ENCODE measurements at places on chromosomes 1 and 21.

DNA sequence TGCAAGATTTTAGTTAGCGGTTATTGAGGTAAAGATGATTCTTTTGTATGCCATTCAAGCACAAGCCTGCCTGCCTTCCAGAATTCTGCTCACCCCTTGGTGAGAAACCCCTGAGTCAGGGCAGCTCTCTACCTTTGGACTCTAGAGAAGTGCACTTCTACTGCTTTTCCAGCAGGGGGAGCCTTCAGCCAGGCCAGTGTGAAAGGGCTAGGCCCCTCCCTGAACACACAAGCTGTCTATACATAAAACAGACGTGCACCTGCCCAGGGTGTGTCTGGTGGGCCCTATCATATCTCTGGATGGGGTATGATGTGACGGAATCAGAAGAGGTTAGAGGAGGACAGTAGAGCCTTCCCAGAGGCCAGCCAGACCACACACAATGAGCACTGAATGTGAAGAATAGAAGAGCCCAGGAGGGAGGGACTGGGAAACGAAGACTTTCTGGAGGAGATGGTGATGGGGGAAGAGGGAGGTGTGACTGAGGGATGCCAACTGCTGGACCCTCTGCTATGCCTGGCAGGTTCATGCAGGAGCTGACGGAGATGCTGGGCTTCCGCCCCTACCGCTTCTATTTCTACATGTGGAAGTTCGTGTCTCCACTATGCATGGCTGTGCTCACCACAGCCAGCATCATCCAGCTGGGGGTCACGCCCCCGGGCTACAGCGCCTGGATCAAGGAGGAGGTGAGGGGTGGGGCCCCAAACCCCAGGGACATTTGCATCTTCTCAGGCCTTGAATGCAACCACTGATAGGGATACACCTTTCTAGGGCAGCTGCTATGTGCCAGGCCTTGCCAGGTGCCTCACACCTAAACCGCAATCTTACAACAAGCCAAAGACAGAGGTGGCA, 13.0 kb upstream of the KCNC4 start:
- peak; percentile 19 for DNase-seq

DNA sequence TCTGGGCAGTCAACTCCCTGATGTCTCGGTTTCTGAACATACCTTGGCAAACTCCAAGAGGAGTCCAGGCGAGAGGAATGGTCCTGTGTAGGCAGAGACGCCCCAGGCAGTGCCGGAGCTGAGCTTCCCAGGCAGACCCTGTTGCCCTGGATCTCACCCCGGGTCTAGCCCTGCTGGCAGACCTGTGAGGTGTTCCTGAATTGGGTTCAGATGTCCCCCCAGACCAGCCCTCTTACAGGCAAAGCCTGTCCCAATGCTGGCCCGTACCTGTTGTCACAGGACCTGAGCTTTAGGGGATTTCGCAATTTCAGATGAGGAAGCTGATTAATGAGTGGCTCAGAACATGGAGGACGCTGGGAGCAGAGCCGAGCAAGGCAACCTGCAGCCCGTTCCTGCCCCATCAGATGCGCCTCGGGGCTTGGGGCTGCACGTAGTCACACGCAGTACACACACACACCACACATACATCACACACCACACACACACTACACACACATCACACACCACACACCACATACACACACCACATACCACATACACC, 38.5 kb upstream of the PDE9A start:
- peak; percentile 15 for DNase-seq

DNA sequence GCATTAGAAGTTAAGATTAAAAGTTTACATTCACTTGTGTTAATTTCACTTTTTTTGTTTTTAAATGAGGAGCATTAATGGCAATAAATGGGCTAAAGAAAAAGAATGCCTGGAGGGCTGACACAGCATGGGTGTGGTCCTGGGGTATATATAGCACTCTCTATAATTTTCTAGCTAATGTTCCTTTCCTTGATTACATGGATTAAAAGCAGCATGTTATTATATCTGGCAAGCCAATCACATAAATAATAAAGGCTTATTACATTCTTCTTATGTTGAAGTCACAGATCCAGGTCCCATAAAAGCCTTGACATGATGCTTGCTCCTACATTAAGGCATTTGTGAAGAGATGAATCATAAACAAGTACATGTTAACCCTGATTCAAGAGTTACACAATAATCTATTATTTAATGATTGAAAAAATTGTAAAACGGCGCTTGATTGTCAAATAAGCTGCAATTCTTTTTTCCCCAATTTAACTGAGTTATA, 91.4 kb downstream of the LYPLAL1 start:
- no peak for DNase-seq

GRCh38 chr1:221335161-221336101, 406.5 kb downstream of the DUSP10 start:
- DNase-seq, result no peak

DNA sequence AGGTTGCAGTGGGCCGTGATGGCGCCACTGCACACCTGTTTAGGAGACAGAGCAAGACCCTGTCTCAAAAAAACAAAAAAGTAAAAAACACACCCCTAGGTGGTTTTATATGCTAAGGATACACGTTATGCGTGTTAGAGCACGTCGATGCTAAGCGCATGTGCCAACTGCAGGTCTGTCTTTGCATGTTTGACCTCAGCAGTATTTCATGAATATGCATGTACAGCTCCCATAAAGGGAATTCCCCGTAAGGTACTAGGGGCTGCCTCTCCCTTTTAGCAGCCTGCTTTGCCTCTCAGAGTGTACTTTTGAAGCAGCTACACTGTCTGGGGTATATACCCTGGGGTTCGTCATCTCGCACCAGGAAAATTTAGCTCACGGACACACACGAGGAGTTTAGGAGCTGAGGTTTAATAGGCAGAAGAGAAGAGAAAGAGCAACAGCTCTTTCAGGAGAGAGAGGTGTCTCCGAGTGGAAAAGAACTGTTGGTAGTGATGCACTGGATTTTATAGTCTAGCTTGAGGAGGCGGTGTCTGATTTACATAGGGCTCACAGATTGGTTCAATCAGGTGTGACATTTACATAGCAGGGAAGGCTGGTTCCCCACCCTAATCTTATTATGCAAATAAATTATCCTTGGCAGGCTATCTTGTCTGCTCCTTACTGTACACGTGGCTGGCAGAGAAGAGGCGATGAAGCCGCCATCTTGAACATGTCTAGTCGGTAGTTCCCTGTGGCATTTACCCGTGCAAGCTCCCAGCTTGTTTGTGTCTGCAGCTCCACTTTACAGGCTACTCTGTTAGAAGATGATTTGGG, 4.2 kb upstream of the OTUD3 start:
- no peak for DNase-seq

DNA sequence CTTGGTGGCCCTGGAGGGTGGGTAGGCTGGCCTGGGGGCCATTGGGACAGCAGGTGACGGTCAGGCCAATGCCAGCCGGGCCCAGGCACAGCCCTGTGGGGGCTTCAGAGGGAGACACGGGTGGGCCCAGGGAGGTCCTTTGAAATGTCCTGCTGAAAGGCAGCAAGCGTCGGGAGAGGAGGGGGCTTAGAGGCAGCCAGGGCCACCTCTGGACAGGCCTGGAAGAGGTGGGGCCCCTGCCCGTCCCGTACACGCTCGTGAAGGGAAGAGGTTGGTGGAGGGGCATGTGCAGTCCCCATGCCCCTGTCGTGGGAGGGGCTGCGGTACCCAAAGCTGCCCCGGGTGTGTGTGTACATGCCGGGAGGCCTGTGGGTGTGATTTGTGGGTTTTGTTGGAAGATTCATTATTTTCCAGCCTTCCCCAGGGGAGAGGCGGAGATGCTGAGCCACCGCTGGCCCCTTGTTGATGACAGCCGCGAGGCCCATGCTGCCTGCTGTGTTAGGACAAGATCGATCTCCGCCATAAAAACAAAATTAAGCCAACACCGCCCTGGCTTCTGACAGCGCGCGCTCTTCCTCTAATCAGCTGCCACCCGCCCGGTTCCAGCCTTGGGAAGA, 3.4 kb upstream of the PLCH2 start:
- no peak for DNase-seq

- no peak for DNase-seq
These were observed 42.7 kb downstream of the MORN1 start for GRCh38 chr1:2348346-2349325.

DNA sequence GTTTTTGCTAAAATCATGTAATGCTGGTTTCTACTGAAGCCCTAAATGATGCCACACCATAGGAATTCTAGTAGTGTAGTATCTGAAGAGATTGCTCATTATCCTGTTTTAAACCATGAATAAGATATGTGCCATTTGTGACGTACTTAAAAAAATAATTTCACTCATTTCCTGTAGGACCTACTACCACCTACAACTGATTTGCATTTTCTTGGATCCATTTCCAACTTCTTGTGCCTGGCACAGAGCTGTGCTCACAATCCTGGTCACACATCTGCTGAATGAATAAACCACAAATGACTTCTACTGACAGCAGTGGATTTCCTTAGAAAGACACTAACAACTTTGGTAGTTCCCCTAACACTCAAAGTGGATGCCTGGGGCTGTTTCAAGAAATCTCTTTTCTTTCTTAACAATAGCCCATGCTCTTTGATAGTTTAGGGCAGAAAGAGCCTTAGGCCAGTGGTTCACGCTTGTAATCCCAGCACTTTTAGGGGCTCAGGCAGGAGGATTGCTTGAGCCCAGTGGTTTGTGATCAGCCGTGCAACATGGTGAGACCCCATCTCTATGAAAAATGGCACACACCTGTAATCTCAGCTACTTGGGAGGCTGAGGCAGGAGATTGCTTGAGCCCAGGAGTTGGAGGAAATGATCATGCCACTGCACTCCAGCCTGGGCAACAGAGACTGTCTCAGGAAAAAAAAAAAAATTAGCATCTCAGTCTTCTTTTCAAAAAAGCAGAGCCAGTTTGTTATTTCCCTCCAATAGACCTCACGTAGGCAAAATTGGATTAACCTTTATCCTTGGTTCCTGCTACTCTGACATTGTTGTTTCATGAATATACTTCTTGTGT, 13.0 kb upstream of the BATF3 start:
- no peak for DNase-seq

DNA sequence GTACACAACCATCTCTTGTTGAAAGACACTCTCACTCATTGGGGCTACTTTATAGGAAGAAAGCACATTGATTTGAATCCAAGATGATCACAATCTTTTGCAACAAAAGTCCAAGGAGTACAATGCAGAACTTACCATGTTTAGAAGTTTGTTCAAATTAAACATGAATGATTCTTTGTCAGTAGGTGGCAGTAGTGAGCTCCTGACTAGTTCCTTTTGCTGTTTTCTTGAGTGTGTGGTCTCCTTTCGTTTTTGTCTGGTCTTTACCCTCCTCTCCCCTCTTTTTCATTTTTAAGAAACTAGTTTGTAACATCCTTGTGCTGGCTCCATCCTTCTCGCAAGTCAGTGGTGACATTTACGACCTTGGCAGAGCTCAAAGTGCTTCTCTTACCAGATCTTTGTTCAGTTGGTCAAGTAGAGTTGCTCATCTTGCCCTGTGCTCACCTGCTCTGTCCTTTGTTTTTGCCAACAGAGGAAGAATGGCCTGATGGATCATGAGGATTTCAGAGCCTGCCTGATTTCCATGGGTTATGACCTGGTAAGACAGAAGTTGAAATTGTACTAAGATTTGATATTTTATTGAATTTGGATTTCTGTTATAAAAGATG, 35.7 kb upstream of the MTR start:
- no peak for DNase-seq

- DNase-seq, result no peak
These were observed 97.4 kb upstream of the EDEM3 start for GRCh38 chr1:184851822-184852746.

- DNase-seq, result no peak
These were observed 121.1 kb downstream of the SIK1 start for GRCh38 chr21:43305811-43306311.

- DNase-seq, result no peak
These were observed 44.6 kb upstream of the SIM2 start for GRCh38 chr21:36654324-36654723.

DNA sequence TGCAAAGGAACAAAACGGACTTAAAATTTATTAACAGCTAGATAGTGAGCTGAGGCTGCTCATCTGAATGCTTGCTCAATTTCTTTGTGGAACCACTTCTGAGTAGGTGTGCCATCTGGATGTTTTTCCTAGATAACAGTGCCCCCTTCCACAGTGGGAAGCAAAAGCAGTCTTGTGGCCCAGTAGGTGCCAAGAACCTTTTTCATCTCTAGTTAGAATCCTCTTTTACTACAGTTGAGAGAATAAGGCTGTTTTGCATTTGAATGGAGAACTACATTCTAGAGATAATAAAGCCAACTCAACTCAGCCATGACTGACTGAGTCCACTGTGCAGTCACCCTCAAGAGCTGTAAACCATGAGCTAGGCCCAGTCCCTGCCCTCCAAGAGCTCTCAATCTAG, 13.3 kb downstream of the F3 start:
- DNase-seq, result no peak
